ENCODE measurements at places on chromosomes 1 and 21.

DNA sequence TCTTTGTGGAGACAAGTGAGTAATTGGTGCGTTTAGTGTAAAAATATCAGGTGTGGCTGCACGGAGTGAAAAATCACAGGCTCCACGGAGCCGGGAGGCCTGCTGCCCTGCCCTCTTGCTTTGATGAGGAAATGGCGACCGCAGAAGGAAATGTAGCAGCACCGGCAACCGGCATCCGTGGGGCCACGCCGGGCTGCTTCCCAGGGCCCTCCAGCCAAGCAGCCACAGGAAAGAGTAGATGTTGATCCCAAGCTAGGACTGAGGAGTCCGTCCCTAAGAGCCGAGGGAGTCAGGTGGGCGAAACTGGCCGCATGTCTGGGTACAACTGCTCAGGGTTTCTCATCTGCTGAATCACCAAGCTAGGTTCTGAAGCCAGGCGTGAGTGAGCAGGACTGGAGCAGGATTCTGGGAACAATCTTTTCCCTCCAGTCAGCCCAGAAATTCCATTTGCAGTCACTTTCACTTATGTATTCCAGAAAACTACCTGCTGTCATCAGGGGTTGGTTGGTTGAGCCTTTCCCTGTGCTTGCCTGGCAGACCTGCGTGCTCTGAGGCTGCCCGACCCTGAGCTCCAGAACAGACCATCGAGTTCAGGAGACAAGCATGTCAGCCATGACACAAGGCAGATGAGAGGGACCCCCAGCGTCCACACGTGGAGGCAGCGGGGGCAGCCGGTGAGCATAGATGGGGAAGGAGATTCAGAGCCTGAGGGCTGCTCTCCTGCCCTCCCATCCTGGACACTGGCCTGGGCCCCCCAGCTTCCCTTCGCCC is 5.8 kb upstream of the ITGB2 start:
- peak; percentile 83 for DNase-seq

DNA sequence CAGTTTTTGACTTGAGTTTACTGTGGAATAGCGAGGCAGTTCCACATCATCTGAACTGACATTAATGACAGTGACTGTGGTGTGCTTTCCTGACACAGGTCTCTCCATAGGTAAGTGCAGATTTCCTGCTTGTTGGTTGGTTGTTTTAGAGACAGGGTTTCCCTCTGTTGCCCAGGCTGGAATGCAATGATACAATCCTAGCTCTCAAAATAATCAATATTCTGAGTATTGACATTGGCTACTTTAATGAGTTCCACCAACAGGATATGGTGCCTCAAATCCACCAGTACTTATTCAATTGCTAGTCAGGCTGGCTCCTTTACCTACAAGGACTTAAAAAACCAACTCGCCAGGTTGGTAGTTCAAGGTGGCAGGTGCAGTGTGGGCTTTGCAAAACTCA is 63.8 kb downstream of the CLSTN1 start:
- DNase-seq, result no peak

DNA sequence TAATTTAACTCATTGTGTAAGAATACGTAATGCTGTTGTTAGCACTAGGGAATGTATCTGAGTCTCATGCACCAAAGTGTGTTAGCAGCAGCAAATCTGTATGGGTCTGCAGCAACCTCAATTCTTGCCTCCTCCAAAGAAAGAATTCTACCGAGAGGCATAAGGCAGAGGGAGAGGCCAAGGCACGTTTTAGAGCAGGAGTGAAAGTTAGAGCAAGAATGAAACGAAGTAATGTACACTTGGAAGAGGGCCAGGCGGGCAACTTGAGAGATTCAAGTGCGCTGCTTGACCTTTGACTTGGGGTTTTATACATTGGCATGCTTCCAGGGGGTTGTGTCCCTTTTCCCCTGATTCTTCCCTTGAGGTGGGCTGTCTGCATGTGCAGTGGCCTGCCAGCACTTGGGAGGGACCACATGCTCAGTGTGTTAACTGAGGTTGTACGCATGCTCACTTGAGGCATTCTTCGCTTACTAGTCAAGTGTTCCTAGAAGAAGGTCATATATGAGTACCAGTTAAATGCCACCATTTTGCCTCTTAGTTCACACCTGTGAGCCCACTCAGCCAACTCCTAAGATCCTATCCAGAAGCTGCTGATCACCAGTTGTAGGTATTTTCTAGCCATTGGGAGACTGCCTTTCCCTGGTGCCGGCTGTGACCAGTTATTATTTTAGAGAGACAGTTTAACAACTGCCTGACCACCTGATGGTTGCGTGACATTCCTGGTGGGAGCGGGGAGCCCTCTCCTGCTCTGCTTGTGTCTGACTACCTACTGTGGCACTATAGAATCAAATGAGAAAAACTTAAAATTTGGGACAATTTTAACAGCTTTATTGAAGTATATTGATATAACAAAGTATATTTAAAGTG is 2.7 kb upstream of the CNN3 start:
- peak; percentile 42 for DNase-seq

DNA sequence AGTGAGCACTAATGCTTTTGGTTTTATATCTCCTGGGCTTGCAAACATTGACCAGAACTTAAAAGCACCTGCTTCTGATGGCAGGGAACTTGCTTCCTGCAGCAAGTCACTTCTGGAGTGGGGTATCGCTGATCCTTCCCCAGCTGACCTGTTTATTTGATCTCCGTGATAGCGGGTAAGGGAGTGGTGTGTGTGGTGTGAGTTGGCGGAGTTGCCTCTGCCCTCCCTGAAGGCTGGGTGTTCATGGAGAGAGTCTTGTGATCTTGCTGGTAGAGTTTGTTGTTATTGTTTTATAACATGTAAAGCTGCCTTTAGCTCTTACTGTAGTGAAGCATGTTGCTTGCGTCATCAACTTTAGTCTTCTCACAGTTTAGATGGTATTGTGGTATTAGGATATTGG is 3.9 kb downstream of the MFN2 start:
- no peak for DNase-seq

GRCh38 chr1:54996359-54996868 is 2.3 kb upstream of the BSND start:
- peak; percentile 75 for DNase-seq

DNA sequence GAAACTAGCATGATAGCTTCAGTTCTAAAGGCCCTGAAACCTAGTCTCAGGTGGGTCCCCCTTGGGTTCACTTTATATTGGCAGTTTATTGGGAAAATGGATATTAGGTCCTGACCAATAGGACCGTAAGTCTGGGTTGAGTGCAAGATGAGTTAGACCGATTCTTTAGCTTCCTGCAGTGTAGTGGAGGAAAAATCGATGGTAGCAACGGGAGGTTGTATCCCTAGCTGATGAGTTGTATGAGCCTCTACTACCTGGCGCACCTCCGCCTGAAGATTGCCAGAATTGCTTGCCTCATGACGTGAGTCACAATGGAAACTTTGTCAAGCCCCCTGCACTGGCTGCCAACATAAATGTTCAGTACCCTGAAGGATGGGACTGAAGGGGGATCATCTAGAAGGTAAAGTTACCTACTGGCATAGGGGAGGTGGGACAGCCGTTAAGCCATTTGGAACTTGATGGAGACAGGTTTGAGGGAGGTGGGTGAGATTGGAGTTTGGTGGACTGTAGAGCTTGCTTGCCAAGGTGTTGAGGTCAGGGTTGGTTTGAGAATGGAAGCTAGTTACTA is 3.9 kb downstream of the RCC1 start:
- DNase-seq, result peak; percentile 53

- peak; percentile 53 for DNase-seq
These were observed 25.0 kb upstream of the PHTF1 start for GRCh38 chr1:113784104-113784779.

- no peak for DNase-seq
These were observed 10.4 kb upstream of the ITPKB start for GRCh38 chr1:226749467-226749866.

GRCh38 chr1:154342836-154343472 is 17.6 kb downstream of the ATP8B2 start:
- DNase-seq, result no peak

DNA sequence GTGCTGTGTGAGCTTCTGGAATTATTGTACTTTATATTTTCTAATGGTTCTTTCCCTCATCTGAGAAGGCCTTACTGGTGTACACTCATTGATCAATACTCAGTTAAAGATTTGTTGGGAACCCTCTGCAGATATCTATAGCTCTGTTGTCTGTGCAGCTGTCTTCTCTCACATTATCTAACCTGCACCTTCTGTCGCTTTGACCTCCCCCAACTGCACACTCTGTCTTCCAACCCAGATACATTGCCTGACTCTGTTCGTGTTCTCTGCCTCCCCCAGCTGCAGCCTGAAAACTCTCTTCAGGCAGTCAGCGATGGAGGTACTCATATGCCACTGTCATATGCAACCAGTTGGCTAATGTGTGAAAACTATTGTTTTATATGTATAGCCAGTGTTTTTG is 334.3 kb downstream of the NCAM2 start:
- no peak for DNase-seq

DNA sequence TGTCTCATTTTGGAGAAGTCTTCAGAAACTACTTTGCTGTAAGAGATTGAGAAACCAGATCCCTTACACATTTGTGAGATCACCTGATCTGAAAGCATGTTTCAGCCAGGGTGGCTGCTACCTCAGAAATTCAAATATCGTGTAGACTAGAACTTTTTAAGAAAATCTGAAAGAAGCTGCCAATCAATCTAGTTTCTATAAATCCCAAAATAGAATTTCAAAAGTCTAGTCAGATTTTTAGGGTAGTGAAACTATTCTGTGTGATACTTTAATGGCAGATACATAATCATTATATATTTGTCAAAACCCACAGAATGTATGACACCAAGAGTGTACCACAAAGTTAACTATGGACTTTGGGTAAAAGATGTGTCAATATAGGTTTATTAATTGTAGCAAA is 79.9 kb upstream of the PLPPR5 start:
- no peak for DNase-seq

- peak; percentile 82 for DNase-seq
These were observed 323.1 kb upstream of the FAM78B start for GRCh38 chr1:166489670-166490436.

DNA sequence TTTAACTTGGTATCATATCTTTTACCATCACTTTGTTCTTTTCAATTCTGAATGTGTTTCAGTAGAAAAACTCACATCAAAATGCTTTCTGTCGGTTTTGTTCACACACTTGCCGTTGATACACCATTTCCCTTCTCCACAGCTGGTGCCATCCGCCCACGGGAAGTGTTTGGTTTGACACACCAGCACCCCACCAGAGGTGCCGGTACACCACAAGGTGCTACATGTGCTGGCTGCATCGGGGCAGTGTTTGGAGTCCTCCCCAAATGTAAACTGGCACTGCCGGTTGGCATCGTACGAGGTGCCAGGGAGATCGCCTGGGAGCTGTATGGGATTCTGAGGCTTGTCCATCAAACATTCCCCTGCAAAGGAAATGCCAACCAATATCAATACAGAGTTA is 5.0 kb downstream of the ADAMTS1 start:
- no peak for DNase-seq

DNA sequence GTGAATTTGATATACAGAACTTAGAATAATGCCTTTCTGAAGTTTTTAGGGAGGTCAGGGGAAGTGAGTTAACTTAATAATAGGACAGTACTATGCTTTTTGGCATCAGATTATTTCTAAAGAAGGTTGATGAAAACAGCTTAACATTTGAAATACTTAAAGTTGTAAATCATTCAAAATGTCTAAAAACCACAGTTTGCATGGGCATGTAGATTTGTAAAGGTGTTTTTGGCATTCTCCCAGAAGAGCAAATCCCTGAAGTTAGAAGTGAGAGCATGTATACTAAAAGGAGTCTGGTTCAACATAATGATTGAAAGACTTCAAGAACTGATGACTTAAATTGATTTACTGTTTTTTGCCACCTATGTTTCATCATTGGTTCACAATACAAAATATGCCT is 6.7 kb downstream of the DR1 start:
- no peak for DNase-seq

- DNase-seq, result peak; percentile 34
These were observed 45.1 kb upstream of the GUCA2A start for GRCh38 chr1:42209526-42210251.
